ENCODE measurements at places on chromosomes 3 and 15. TPM values are rescaled to one million over a fixed set of nuclear protein-coding genes. Genes with fewer than 3 reads are reported as not detected.

- no peaks in the 10 kb centered on the region for H3K27me3 ChIP-seq
- peaks cover 68% of the 10 kb centered on the region for H3K4me1 ChIP-seq
- H3K36me3 ChIP-seq: peaks cover 60% of the 10 kb centered on the region
- no peak for DNase-seq
These were observed 47.4 kb downstream of the CBLB start for GRCh38 chr3:105821433-105821832.

The ST6GAL1 gene
- 148 TPM for total RNA-seq

The MB21D2 gene
- total RNA-seq: 18.0 TPM

DNA sequence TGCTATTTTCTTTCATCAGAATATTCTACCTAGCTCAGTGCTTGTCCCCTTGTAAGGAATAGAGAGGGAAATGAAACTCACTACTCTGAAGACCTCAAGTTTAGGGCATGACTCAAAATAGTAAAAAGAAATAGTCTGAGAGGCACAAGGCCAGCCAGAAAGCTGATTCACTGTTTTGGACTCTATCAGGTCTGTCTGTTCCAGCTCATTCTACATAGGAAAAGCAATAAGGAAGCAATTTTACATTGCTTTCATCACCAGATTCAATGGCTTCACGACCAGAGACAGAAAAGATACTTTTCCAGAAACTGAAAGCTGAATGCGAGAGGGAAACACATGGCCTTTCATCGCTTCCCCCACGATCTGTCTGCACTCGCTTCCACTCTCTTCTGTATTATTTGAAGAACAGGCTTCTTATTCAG, 276.0 kb downstream of the GBE1 start:
- DNase-seq: no peak
- H3K4me3 ChIP-seq: no peak overlapping the region
- H3K36me3 ChIP-seq: no peaks in the 10 kb centered on the region
- no peak overlapping the region for H3K27ac ChIP-seq
- H3K27me3 ChIP-seq: no peaks in the 10 kb centered on the region
